Tibial nerve (tissue), 4 donors: ENCODE measurements at places on chromosomes 7 and 10. TPM values are rescaled to one million over a fixed set of nuclear protein-coding genes. Genes with fewer than 3 reads are reported as not detected.

IQCE gene
- 16.8 TPM for total RNA-seq

CWF19L1 gene
- 35.9 TPM for total RNA-seq

DNA sequence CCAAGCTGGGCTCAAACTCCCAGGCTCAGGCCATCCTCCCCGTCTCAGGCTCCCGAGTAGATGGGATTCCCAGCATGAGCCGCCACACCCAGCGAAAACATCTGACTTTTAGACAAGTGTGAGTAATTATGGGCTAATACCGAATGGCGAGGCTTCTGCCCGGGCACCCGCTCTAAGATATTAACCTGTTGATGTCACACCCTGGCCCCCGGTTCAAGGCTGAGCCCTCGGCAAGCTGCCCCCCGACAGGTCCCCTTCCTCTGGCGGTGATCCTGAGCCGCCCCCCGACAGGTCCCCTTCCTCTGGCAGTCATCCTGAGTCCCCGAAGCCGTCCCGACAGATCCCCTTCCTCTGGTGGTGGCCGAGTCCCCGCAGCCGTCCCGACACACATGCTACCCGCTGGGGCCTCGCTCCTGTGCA is 5.2 kb downstream of the PSMG3 start:
- DNase-seq: no peak

DNA sequence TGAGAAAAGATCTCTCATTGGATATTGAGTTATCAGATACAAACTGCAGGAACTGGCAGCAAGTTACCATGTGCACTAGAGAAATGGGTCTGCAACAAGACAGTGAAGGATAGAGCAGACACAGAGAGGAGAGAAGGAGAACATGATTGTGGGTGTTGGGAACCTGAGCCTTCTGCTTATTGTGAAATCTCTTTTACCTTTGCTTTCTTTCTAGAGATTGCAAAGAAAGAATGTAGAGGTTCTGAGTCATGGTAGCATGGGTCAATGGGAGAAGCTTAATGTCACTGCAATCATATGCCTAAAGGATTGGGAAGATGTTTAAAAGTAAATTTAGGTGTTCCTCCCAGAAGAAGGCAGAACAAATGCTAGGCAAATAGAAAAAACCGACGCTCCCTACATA is 821.4 kb downstream of the CCSER2 start:
- no peak for DNase-seq

ANK3 gene
- 224 TPM for total RNA-seq

DNA sequence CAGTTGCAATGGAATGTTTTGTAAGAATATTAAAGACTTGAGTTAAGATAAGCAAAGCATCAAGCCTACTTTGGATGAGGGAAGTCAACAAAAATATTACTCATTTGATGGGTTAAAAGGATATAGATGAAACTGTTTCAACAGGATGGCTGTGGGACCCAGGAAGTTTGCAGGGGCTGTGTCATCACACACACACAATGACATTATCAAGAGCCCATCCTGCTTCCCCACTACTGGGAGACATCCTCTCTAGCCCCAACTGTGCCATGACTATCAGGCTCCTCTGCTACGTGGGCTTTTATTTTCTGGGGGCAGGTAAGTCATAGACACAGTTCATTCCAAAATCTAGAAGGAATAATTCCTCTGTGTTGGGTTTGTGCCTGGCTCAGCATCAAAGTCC is 78.8 kb upstream of the PRSS1 start:
- no peak for DNase-seq
